ENCODE measurements at places on chromosomes 3 and 15.

GRCh38 chr3:174206607-174207192 lies 652.4 kb upstream of the NAALADL2 start:
- DNase-seq, result no peak

DNA sequence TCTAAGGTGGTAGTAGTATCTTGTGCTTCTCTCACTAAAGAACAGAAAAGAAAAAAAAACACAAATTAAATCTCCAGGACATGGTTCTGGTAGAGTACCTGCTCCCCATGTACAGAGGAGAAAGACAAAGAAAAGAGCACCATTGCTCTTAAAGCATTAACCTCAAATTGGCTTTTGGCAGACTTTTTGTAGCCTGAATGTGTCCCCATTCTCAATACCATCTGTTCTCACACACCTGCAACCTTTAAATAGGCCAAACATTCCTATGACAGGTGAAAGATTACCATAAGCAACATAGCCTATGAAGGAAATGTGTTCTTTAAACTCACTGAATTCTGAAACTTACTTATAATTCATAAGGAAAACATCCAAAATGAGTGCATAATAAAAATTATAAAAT lies 68.0 kb downstream of the TIPARP start:
- no peak for DNase-seq

GRCh38 chr3:291646-292436 lies 95.3 kb downstream of the CHL1 start:
- DNase-seq, result no peak

GRCh38 chr3:153443961-153444360 lies 281.9 kb downstream of the RAP2B start:
- DNase-seq, result no peak

GRCh38 chr15:26017665-26018064 lies 154.5 kb upstream of the ATP10A start:
- DNase-seq, result no peak

- DNase-seq, result no peak
Observed at GRCh38 chr3:69353503-69353902, 32.4 kb downstream of the FRMD4B start.

DNA sequence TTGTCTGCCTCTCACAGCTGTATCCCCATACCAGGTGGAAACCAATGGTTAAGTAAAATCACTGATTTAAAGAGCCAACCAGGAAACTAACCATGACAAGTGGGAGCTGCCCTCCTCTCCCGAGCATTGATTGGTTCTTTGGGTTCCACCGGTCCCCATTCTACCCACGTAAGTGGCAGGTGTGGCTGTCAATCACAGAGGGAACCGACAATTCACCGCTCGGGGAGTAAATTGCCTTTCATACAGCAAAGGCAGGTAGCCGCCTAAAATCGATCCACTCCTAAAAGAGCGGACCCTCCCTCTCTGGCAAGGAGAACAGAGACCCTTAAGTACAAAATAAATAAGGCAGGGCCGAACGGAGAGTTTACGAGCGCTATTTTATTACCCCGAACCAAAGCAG lies 1.2 kb downstream of the ERC2 start:
- no peak for DNase-seq

- DNase-seq, result no peak
Observed at GRCh38 chr15:62241135-62241770, 76.2 kb upstream of the C2CD4B start.

- DNase-seq, result no peak
Observed at GRCh38 chr15:40060236-40060961, 21.4 kb upstream of the SRP14 start.

- DNase-seq, result no peak
Observed at GRCh38 chr3:155938409-155938808, 68.0 kb downstream of the GMPS start.

DNA sequence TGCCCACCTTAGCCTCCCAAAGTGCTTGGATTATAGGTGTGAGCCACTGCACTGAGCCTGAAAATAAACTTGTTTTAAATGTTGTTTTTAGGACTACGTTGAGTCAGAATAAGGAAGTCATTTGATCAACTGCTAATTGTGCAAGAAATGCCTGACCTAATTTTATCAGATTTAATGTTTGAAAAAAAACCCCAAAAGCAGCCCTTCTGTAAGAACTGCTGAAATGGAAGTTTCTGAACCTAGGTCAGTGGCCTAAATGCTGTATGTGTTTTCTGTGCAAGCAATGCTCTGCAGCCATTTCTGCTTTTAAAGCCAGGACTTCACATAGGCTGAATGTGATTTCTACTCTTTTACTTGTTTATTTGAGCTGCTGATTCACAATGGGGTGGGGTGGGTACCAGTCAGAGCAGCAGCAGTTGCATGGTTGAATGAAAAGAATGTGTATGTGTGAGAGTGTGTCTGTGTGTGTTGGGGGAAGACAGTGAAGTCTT lies 6.6 kb downstream of the GPX1 start:
- no peak for DNase-seq

- no peak for DNase-seq
Observed at GRCh38 chr3:17158941-17159682, 274.4 kb downstream of the PLCL2 start.

GRCh38 chr3:76043746-76044145 lies 258.4 kb upstream of the ZNF717 start:
- DNase-seq, result no peak

DNA sequence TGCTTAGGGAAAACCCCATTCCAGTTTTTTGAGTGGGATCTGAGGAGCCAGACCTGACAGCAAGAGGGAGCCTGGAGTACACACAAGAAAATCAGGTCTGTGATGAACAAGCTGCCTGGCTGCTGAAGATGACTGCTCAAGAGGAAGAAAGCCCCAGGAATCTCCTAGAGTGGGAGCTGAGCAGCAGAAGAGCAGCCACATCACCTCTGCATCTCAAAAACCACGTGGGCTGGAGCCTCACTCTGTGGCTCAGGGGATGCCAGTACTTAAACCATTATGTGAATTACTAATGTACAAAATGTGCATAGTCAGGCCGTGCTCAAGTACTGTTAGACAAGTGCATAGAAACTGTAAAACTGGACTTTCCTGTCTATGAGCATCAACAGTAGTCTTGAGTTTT lies 52.4 kb downstream of the SLC9A9 start:
- no peak for DNase-seq

GRCh38 chr15:80854104-80854503 lies 74.9 kb downstream of the CEMIP start:
- DNase-seq, result no peak

DNA sequence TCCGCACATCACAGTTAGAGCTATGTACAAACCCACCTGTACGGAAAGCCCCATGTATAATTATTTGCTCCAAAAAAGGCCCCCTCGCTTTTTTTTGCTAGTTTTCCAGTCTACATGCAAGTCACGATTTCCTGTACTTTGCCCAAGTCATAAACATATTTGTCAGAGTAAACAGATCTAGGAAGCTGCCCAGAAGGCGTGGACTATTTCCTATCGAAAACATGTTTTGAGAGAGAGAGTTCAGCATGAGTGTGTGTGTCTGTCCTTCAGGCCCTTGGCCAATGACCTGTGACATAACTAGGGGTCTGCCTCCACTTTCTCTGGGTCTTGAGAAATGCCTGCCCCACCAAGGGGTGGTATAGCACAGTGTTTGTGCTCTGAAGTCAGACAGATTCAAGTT lies 72.7 kb upstream of the HACD2 start:
- no peak for DNase-seq

- DNase-seq, result no peak
Observed at GRCh38 chr15:101016581-101016980, 97.4 kb downstream of the LRRK1 start.

GRCh38 chr15:57505056-57505715 lies 86.5 kb upstream of the MYZAP start:
- DNase-seq, result no peak

DNA sequence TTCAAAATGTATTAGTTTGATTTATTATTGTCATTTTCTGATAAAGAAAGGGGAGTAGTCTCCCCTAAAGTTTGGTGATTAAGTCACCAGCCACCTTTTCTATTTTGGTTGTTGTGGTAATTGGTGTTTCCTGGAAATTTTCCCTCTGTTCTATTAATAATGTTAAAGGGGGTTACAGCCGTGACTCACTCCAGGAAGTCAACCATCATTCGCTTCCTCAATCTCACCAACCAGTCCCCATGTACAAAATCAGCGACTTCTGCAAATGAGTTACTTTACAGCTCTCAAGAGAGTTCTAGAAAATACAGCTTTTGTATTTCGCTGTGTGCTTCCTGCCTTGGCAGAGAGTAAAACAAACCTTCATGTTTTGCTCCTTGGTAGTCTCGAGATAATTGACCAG lies 285.1 kb downstream of the LPP start:
- DNase-seq, result no peak

DNA sequence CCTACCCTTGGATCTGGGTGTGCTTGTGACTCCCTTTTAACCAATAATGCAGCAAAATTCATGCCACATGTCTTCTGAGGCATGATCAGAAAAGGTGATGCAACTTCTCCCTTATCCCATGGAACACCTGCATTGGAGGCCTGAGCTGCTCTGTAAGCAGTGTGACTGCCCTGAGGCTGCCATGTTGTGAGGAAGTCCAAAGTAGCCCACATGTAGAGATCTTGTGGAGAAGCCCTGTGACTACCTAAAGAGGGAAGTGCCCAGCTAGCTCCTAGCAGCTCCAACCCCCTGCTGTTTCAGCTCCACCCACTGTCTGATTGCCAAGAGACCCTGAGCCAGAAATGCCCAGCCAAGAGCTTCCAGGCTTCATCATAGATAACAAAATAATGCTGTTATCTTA lies 6.4 kb upstream of the NR1D2 start:
- no peak for DNase-seq

DNA sequence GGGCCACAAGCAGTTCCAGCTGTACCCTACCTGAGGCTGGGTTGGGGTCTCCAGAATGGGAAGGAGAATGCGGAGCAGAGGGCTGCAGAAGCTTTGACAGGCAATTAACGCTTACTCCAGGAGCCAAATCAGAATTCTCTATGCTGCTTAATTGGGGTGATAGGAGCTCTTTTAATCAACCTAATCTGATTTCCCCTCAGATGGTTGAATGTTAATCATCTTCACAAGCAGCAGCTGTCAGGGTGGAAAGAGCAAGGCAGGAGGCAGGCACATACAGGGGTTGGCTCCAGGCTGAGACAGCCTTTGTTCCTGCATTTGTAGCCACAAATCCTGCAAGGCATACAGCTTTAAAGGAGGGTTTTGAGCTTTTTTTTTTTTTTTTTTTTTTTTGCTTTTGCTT lies 2.6 kb downstream of the CILP start:
- DNase-seq, result no peak

- DNase-seq, result no peak
Observed at GRCh38 chr15:58185439-58185838, 47.3 kb downstream of the AQP9 start.

DNA sequence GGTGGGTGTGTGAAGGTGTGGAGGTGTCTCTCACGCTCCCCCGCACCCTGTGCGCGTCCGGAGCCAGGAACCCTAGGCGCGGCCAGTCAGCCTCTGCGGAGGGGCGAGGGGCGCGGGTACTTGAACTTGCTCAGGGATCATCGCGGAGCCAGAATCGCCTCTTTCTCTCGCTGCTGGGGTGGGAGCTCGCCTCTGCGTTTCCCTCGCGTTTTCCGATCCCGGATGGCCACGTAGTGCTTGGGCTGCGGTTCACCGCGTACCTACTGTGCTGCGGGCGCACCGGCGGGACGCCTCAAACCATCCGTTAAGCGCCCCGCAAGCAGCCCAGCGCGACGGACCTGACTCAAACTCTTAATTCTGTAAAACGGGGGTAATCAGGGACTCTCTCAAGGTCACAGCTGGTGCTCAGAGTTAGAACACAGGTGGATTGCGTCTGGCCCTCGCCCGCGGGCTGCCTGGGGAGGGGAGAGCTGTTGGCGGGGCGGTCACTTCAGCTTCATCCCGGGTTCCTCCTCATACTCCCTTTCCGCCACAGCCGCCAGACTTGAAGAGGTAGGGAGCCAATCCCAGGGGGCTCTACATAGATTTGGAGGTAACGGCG lies 686 bp downstream of the MYRIP start:
- no peak for DNase-seq

DNA sequence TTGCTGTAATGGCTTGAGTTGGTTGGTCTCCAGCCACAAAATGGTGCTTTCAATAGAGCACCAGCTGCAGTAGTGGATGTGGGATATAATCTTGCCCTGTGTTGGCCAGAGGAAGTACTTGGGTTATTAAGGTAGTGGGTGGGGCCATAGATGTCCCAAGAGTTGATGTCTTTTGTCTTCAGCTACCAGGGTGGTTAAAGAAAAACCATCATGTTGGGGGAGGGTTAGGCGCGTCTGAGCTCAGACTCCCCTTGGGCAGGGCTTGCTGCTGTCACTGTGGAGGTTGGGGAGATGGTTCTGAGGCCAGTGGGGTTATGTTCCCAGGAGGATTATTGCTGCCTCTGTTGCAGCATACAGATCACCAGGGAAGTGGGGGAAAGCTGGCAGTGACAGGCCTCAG lies 46.9 kb upstream of the GADL1 start:
- DNase-seq, result no peak

DNA sequence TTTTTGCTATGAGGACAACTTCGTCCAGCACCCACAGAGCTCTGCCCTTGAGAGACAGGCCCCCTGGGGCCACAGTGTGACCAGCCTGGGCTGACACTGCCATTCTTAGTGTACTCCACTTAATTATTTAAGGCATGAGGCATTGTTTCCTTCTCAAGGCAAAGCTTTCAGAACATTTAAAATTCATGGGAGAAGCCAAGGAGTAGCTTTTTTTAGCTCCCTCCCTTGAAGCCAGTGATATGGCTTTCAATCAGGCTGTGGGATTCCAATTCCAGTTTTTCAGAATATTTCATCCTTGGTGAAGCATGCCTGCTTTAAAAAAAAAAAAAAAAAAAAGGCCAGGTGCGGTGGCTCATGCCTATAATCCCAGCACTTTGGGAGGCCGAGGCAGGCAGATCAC lies 21.3 kb downstream of the HOMER2 start:
- no peak for DNase-seq

DNA sequence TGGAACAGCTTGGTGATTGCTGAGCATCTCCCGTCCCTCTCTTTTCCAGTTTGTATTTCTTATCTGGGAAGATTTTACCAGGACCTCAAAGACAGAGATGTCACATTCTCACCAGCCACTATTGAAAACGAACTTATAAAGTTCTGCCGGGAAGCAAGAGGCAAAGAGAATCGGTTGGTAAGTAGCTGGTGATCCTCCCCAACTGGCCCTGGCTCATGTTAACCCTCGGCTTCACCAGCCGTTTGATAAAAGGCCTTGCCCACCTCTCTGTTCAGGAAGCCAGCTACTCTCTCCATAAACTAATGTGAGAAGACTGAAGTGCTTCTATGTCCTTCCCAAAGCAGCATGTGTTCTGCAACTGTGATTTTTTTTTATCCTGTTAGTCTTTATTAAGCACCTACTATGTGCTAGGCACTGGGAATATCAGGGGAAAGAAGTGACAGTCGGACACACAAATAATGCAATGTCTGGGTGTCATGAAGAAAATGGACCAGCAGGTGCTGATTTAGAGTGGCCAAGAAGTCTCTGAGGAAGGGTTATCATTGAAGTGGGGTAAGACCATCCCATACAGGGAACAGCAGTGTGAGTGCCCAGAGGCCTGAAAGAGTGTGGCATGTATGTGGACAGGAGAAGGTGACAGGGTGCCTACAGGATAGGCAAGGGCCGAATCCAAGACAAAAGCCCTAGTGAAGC lies 1.2 kb downstream of the MANF start:
- DNase-seq, result no peak

- DNase-seq, result no peak
Observed at GRCh38 chr3:24963762-24964625, 464.1 kb upstream of the RARB start.
